Activated CD8-positive, alpha-beta memory T cell treated with anti-CD3 and anti-CD28 coated beads for 48 hours (primary cell): ENCODE measurements at places on chromosomes 7 and 10.

DNA sequence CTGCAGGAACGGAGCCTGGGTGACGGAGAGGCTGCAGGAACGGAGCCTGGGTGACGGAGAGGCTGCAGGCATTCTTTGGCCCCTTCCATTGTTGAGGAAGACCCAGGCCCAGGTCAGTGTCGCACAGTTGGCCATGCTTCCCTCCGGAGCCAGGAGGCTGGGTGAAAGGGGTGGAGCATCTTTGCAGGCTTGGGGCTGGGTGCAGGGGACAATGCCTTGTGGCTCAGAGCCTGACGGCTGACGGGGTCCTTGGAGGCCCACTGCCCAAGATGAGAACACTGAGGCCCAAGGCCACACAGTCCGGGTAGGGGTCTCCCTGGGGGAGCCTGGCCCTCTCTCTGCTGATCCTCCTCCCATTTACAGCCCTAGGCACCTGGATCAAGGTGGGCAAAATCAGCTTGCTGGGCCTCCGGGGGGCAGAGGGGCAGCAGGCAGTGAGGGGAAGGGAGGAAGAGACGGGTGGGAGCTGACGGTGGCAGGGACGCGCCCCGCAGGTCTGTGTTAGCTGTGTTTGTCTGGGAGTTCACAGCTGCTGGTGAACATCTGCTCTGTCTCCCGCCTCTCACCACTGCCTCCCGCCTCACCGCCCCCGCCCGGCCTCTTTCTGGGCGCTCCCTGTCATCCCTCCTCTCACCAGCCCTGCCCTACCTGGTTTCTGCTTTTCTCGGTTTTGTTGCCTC lies 30.6 kb upstream of the PCBD1 start:
- no peak for DNase-seq

- DNase-seq: no peak
Observed at GRCh38 chr10:16712883-16713282, 104.3 kb downstream of the RSU1 start.

DNA sequence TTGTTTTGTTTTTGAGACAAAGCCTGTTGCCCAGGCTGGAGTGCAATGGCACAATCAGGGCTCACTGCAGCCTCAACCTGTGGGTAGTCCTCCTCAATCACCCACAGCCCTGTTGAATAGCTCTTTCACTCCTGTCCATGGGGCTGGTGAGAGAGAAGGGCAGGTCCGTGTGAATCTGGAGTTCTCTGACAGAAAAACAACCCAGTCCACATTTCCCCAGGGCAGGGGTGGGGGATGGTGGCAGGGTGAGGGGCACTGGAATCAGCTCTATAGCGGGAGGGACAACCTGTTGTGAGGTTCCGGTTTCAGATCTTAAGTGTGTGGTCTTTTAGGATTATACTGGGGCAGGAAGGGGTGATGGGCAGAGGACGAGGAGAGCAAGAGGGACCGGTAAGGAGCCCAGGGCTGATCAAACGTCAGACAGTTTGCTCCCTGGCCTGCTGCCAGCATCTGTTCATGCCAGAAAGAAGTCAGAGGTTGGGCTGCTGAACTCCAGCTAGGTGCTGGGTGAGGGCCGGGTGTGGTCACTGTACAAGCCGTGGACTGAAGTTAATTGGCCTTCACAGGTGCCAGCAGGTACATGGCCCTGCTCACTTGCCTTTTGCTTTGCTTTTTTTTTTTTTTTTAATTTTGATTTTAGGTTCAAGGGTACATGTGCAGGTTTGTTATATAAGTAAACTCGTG lies 33.2 kb upstream of the MKRN1 start:
- DNase-seq: no peak

DNA sequence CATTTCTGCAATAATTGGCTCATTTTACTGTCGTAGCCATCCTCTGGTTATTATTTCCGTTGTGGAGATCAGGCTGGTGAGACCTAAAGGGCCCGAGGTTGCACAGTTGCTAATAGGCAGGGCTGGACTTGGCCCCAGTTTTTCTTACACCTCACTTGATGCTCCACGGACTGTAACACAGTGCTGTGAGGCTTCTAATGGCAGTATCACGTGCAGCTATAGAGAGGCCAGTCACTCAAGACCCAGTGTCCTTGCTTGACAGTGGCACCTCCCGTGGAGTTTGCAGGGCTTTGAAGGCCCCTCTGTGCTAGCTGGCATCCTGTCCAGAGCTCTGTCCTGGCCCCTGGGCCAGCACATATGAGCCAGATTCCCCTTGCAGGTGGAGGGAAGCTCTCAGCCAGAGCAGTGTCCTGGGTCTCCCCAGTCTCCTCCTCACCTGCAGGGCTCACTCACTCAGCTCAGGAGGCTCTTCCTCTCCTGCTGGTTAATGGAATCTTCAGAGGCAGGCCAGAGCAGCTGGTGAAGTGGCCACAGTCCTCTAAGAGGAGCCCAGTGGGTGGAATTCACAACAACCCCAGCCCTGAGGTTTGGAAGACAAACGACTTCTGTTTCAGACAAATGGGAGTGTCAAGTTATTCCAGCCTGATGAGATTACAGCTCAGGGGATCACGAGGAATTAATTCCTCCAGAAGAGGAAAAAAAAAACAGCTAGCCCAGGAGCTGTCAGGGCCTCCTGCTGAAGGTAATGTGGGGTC lies 114.2 kb upstream of the FAM180A start:
- no peak for DNase-seq

- no peak for DNase-seq
Observed at GRCh38 chr7:105429746-105430612, 41.3 kb upstream of the SRPK2 start.

DNA sequence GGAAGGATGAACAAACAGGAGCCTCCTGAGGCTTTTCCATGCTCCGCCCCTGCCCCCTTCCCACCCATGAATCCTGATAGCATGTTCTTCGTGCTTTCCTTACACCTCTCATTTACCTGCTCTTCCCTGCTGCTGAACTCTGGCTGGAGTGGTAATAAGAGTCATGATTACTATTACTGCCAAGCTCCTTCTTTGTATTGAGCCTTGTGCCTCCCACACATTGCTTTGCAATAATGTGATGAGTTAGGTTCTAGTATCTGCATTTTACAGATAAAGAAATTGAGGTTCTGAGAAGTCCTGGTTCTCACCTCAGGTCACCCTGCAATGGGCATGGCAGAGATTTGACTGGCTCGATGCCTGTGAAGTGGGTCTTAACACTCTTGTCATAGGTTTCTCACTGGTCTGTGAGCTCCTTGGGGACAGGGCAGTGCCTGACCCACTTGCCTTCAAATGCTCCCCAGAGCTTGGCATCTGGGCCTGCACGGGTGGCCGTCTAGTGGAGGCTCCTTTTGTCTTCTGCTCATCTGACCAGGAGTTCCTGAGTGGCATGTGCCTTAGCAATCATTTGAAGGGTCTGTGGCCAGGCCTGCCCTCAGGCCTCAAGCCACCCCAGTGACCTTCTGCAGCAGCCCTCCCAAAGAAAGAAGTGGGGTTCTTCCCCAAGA lies 309.2 kb upstream of the ZMIZ1 start:
- DNase-seq: no peak

- DNase-seq: no peak
Observed at GRCh38 chr7:44074349-44074695, 8.0 kb downstream of the POLM start.

- no peak for DNase-seq
Observed at GRCh38 chr10:89785095-89785494, 83.7 kb downstream of the KIF20B start.

DNA sequence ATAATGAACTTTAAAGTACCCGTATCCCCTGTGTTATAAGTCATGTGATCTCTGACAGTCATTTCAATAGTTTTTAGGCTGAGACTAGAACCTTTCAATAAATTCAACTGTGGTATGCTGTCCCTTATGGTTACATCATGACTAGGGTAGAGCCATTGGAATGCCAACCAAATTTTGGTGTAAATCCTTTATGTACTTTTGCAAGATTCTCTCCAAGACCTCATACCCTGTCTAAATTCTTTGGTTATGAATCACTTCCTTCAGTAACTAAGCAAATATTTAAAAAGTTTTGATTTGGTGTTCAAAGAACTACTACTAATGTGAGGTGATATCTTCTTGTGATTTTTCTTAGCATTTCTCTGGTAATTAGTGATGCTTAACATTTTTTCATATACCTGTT lies 20.8 kb upstream of the OR6B1 start:
- DNase-seq: no peak

DNA sequence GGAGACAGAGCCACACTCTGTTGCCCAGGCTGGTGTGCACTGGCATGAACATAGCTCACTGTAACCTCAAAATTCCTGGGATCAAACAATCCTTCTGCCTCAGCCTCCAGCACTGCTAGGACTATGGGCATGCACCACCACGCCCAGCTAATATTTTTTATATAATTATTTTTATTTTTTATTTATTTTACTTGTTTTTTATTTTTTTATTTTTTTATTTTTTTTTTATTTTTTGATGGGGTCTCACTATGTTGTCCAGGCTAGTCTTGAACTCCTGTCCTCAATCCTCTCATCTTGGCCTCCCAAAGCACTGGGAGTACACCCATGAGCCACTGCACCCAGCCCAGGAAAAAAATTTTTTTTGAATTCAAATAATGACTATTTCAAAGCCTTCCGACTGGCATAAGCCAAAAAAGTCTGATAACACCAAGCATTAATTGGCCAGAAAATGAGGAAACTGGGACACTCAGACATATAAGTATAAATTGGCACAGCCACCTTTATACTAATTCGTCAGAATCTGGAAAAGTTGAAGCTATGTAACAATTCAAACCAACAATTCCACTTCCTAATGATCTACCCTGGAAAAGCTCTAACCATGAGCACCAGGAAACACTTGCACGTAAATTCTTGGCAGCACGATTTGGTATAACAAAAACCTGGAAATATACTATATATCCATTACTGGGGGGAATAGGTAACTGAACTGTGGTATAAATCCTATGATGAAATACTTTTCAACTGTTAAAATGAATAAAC lies 6.3 kb downstream of the ZC3HAV1 start:
- no peak for DNase-seq

GRCh38 chr7:43888993-43889945 lies 17.1 kb downstream of the URGCP start:
- DNase-seq: no peak

DNA sequence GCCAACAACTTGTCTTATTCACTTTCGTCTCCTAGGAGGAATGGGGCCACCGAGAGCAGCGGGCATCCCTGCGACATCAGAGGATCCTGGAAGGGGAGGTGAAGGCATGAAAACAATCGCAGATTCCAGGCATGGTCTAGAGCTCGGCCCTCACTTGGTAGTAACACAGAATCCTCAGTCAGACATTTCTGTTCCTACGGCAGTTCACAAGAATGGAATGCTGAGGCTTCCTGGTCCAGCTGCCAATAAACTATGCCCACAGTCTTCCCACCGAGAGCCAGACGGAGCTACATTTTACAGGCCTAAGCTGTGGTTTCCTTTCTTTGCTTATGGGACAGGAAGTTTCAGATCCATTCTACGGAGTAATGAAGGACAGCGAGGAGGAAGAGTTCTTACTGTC lies 75.8 kb downstream of the OR13A1 start:
- no peak for DNase-seq

- no peak for DNase-seq
Observed at GRCh38 chr7:157474685-157475084, 137.9 kb downstream of the DNAJB6 start.

DNA sequence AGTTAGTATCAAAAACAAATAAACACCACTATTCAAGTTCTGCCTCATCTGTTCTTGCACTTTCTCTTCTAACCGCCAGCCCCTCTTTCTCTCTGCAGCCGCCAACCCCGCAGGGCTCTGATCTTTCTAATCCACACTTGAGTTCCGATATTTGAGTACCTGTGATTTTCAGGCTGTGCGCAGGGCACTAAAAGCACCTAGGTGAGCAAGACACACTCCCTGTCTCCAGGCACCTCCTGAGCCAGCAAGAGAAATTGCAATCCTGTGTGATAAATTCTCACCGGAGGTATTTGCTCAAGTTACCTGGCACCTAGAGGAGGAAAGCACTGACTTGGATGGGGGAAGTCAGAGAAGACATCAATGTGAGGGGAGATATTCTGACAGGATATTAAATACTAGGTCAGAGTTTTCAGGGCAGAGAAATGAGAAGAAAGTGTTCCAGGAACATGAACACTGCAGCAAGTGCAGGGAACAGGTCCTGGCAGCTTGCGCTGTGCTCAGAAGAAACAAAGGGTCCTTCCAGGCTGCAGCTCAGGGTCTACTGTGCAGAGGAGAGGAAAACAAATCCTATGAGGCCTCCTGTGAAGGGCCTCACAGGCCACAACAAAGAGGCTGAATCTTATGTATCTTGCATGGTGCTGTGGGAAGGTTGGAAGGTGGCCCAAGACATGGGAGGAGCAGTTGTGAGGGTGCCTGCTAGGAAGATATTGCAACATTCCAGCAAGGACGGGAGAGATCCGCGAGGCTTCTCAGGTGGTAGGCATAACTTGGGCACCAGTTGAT lies 568.7 kb upstream of the MGMT start:
- no peak for DNase-seq

GRCh38 chr10:66627156-66627555 lies 298.7 kb upstream of the LRRTM3 start:
- no peak for DNase-seq

- DNase-seq: no peak
Observed at GRCh38 chr7:13032084-13032483, 344.7 kb downstream of the ARL4A start.

DNA sequence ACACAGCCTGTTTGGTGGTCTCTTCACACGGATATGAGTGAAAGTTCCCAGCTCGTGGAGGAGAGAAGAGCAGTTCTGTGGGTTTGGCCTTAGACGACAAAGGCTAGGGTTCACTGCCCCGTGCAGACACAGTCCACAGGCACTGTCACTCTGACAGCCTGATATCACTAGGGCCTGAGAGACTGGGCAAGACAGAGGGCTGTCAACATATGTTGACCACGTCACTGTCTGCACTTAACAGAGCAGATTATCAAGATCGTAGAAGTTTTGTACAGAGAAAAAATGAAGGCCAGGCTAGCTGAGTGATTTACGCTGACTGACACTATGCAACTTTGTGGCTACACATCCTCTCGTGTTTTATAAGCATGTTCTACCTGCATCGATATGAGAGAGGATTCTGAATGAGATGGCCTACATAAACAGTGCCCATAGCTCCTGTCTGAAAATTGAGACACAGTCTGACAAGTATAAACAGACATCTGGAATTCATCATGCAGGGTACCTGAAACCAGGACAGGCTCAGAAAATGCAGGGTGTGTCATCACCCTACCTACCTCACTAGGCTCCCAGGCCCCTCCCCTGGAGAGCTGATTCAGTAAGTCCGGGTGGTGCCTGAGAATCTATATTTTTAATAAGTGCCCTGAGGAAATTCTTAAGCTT lies 120.0 kb downstream of the SGMS1 start:
- DNase-seq: no peak

GRCh38 chr7:20513341-20513740 lies 102.1 kb upstream of the ABCB5 start:
- no peak for DNase-seq

GRCh38 chr10:63383141-63383540 lies 82.6 kb downstream of the JMJD1C start:
- DNase-seq: no peak

DNA sequence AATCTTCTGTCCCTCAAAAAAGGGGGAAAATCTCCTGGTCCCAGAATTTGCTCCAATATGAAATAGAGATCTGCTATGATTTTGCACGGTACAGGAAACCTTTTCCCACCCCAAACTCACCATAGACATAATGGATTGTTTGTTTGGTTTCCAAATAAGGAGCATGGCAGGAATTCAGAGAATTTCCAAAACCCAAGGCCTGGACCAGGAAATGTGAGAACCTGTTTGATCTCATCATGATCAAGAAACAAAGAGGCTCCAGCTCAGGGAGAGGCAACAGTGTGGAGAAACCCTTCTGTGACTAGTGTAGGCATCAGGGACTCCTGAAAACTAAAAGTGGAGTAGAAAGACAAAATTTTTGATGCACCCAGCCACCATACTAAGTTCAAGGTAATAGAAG lies 1548.1 kb upstream of the LRRTM3 start:
- no peak for DNase-seq
